ENCODE measurements at places on chromosomes 6 and 20.

DNA sequence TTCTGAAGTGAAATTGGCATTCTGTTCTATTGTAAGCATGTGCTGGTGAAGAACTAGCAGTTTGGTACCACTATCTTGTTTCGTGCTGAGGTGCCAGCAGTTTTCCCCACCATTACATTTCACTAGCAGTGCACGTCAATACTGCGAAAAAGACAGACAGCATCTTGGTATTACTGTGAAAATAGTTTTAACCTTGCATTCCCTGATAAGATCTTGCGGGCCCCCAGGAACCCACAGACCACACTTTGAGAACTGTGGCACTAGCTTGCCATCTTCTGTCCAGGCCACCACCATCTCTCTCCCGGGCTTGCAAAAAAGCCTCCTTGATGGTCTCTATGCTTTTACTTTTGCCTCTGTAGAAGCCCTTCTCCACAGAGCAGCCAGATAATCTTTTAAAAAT, 185.7 kb downstream of the BACH2 start:
- DNase-seq = no peak

- DNase-seq = no peak
These were observed 9.3 kb upstream of the RPS6KA2 start for GRCh38 chr6:166636191-166636933.

DNA sequence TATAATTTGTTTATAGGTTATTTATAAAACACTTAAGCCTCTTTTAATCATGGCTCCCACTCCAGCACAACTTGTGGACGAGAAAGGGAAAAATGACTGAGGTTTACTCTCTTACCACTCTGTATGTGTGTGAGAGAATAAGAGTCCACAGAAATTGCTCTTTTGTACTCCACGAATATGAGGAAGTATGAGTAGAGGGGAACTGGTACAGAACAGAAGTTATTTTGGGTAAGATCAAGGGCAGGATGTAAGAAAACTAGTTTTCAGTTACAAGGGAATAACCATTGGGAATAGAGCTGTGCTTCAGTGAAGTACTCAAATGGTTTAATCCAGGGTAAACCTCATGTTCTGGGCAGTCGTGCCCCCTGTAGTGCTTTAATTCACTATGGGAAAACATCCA, 72.6 kb downstream of the REV3L start:
- no peak for DNase-seq

DNA sequence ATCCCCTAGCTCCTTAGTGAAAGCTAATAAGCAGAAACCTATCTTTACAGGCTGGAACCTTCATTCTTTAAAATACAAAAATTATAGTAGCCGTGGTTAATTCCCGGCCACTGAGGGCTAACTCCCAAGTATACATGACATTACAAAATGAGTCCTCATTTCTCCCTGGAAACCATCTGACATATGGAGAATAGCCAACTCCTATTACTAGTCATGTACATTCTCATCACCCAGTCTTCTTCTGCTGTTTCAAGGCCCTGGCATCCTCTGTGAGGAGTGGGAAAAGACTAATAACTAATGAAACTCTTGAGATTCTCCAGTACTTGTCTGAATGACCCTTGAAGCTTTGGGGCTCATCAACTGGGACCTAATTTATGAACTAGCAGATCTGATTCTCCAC, 30.2 kb downstream of the CSNK2A1 start:
- no peak for DNase-seq

DNA sequence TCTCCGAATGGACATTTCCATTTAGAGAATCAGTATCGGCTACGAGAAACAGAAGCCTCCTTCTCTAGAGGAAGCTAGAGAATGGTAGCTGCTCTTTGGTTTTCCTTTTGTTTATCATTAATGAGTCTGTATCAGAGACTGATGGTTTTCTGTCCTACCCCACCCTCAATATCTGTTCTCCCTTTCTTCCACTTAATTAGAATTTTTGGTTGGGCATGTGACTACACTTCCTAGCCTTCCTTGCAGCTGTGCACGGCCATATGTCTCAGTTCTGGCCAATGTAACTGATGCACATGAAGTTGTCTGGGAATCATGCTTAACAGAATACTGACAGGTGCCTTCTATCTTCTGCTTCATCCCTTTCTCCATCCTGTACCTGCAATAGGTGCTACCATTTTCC, 19.0 kb downstream of the RNF24 start:
- no peak for DNase-seq

- DNase-seq = peak; percentile 35
These were observed 137.9 kb downstream of the DTNBP1 start for GRCh38 chr6:15524861-15525401.

- DNase-seq = no peak
These were observed 73.7 kb upstream of the CITED2 start for GRCh38 chr6:139448051-139448649.

GRCh38 chr20:2151858-2152281, 50.2 kb downstream of the STK35 start:
- peak; percentile 73 for DNase-seq

- no peak for DNase-seq
These were observed 24.1 kb upstream of the BPIFA3 start for GRCh38 chr20:33192912-33193501.

DNA sequence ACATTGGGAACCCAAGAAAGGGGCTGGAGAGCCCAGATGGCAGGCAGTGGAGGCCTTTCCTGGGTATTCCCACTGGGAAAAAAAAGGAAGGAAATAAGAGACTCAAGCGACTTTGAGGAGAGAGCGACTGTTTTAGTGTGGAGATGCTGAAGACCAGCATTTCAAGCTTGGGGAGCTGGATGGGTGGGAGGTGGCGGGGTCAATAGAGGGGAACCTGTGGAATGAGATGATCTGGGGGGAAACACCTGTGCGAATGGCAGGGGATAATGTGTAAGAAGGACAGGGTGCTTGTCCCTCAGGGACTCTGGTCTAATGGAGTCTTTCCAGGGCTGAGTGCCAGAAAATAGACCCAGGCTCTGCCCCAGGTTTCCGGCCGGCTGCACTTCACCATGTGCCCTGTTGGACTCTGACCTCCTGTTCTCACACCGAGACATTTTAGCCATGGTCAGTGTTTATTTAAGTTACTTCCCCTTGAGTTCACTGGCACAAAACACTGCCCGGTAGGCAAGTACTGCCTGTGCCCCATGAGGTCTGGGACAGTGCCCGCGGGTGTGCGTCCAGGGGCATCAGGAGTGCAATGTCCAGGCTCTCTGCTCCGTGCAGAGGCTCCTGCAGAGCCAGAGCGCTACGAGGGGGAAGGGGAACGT, 50.4 kb upstream of the NKX2-2 start:
- no peak for DNase-seq

- DNase-seq = no peak
These were observed 315.0 kb downstream of the GMDS start for GRCh38 chr6:1930356-1930755.

DNA sequence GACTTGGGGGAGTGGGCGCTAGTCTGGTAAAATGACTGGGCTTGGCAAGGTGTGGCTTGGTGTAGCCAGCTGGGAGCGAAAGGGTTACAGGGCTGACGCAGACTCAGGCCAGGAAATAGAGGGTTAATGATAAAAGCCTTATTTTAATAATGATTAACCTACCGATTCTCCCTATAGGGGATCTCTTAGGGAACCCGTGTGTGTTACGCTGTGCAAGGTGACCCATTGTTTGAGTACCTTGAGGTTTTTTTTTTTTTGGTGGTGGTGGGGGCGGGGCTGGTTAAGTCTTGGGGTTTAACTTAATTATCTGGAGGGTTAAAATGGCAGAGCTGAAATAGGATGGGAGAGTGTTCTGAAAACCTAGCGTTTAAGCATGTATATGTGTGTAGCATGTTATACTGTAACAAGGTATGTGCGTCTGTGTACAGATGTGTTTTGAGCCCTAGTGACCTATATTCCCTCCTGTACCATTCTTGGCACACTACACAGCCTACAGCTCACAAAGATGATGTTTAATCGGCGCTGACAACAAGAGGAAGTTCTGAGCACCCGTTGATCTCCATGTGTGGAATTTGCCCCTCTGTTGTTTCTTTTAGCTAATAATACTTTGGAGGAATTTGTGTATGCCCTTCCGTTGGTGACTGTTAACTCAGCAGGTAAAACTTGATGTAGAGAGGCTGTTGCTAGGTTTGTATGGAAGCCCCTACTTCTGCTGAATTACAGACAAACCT, 1.3 kb downstream of the CARMIL1 start:
- DNase-seq = no peak

DNA sequence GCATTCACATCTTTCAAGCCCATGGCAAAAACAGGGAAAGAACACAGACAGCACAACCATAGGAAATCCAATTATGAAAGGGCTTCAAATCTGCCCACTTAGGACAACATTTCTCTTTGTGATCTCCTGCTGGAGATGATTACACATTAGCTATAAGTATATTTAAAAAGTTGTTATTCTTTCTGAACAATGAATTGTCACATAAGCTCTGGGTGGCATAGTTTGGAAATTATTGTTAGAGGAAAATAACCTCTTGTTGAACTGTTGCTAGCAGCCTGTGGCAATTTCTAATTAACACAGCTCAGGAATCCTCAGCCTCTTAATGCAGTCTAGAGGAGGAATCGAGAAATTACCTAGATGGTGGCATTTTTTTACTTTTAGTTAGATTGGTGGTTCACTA, 54.9 kb downstream of the BCAS1 start:
- DNase-seq = no peak

- DNase-seq = peak; percentile 77
These were observed 80.3 kb downstream of the TBC1D7 start for GRCh38 chr6:13248053-13248452.

GRCh38 chr20:8670893-8671215, 398.0 kb upstream of the PLCB4 start:
- no peak for DNase-seq

GRCh38 chr20:1813101-1813529, 82.1 kb upstream of the SIRPA start:
- peak; percentile 52 for DNase-seq

GRCh38 chr6:337805-338368, 45.6 kb downstream of the DUSP22 start:
- DNase-seq = no peak
